ENCODE measurements at places on chromosomes 12 and 14. TPM values are rescaled to one million over a fixed set of nuclear protein-coding genes. Genes with fewer than 3 reads are reported as not detected.
A peak's percentile ranks its signal among the peaks of the same experiment; 100 is the strongest.

DNA sequence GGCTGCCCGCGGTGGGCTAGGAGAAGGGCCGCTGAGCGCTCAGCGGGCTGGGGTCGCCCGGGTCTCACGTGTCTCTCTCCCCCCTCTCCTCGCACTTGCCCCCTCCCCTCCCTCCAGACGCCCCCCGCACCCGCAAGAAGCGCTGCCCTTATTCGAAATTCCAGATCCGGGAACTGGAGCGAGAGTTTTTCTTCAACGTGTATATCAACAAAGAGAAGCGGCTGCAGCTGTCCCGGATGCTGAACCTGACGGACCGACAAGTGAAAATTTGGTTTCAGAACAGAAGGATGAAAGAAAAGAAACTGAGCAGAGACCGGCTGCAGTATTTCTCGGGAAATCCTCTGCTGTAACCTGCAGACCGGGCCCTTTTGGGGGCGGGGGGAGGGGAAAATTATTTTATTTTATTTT is 314 bp upstream of the HOTAIR start:
- H3K36me3 ChIP-seq: no peaks in the 10 kb centered on the region
- DNase-seq: no peak
- peaks cover 21% of the 10 kb centered on the region for H3K27me3 ChIP-seq
- peak overlapping the region; percentile 83 for H3K4me3 ChIP-seq

GRCh38 chr12:91037276-91037675 is 20.5 kb downstream of the KERA start:
- H3K36me3 ChIP-seq: no peaks in the 10 kb centered on the region
- H3K27ac ChIP-seq: no peak overlapping the region
- no peak overlapping the region for H3K4me3 ChIP-seq

- no peak overlapping the region for H3K4me3 ChIP-seq
- no peak overlapping the region for H3K27ac ChIP-seq
- H3K4me1 ChIP-seq: no peaks in the 10 kb centered on the region
- H3K27me3 ChIP-seq: peaks cover 18% of the 10 kb centered on the region
- H3K36me3 ChIP-seq: no peaks in the 10 kb centered on the region
These were observed 65.0 kb downstream of the GCH1 start for GRCh38 chr14:54837508-54838149.

DNA sequence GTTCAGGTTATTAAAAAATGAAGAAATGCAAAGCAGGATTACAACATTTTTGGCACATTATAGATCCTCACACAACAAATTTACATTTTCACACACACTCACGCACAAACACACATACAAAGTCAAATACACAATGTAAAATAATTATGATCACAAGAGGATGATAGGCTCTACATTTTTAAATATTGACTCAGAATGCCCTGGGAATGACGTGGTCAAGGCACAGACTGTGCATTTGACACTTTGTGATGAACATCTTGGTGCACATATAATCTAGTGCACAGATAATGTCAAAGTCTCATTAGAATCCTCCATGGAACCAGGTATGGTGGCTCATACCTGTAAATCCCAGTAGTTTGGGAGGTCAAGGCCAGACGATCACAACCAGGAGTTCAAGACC is 49.4 kb downstream of the DPF3 start:
- H3K27me3 ChIP-seq: no peaks in the 10 kb centered on the region
- no peak overlapping the region for H3K4me3 ChIP-seq
- H3K36me3 ChIP-seq: peaks cover 2% of the 10 kb centered on the region
- H3K4me1 ChIP-seq: no peaks in the 10 kb centered on the region
- H3K27ac ChIP-seq: no peak overlapping the region

Gene SLC5A8
- total RNA-seq: not detected

DNA sequence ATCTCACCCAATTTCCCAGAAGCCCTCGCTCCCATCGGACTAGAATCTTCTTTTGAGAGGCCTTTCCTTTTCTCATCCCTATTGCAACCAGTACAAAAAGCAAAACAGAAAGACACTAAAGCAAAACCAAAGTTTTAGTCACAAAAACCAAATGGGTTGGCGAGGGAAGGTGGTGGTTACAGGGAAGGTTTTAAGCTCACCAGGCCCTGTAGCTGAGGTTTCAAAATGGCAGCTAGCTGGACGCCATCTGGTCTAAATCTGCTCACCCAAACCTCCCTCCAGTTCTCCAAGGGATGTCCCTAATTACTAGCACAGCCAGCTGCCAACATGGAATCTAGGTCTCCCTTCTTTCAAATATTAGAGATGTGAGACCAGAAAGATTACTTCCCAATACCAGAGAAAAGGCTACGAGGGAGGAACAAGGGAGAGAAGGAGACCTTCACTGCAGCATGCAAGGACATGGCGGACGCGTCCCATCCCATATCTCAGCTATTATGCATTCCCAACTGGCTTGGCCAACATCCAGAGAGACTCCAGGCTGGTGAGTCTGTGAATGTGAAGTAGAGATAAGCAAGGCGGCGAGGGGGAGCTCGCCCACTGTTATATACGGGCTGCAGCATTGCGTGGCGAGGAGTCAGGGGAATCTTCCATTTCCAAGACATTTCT is 70.8 kb downstream of the DPF3 start:
- no peak overlapping the region for H3K4me3 ChIP-seq
- DNase-seq: no peak
- H3K36me3 ChIP-seq: no peaks in the 10 kb centered on the region
- H3K27me3 ChIP-seq: no peaks in the 10 kb centered on the region

- peaks cover 4% of the 10 kb centered on the region for H3K4me1 ChIP-seq
- DNase-seq: no peak
- no peaks in the 10 kb centered on the region for H3K36me3 ChIP-seq
- no peak overlapping the region for H3K27ac ChIP-seq
- H3K27me3 ChIP-seq: no peaks in the 10 kb centered on the region
These were observed 8.7 kb upstream of the KTN1 start for GRCh38 chr14:55571125-55571889.

DNA sequence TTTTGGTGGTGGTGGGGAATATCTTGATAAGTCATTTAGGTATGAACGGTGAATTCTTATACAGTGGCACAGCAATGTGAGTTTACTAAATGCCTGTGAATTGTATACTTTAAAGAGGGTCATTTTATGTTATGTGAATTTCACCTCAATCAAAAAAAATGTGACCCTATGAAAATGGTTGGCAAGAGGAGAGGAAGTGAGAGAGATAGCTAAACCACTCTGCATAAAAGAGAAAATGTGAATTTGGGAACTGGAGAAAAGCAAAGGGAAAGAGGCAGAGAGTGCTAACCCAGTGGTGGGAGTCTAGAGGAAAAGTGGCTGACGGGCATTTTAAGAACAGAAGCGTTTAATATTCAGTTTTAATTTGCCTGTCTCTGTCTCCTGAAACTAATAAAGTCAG is 93.8 kb downstream of the SLC38A6 start:
- H3K27me3 ChIP-seq: no peaks in the 10 kb centered on the region
- H3K4me1 ChIP-seq: no peaks in the 10 kb centered on the region
- H3K36me3 ChIP-seq: no peaks in the 10 kb centered on the region

Gene LRRK2
- 5.1 TPM for total RNA-seq

DNA sequence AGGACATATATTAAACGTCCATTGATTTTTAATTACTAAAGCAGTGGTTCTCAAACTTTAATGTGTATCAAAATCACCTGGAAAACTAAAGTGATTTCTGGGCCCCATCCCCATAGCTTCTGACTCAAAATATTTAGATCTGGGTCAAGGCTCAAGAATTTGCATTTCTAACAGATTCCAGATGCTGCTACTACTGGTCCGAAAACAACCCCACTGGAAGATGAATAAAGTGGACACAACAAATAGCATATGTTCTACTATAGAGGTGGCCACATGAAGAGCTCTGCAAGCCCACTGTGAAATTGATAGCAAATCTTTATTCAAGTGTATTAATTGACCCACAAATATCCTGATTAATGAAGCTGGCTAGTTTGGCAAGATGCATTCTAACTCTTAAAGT is 69.4 kb downstream of the SPATA7 start:
- H3K4me1 ChIP-seq: no peaks in the 10 kb centered on the region
- no peak overlapping the region for H3K27ac ChIP-seq
- no peaks in the 10 kb centered on the region for H3K27me3 ChIP-seq
- H3K4me3 ChIP-seq: no peak overlapping the region
- no peaks in the 10 kb centered on the region for H3K36me3 ChIP-seq
- no peak for DNase-seq

- H3K4me1 ChIP-seq: peaks cover 19% of the 10 kb centered on the region
- no peak overlapping the region for H3K27ac ChIP-seq
- peaks cover 49% of the 10 kb centered on the region for H3K36me3 ChIP-seq
- H3K27me3 ChIP-seq: no peaks in the 10 kb centered on the region
- no peak overlapping the region for H3K4me3 ChIP-seq
- no peak for DNase-seq
These were observed 39.0 kb downstream of the BAZ2A start for GRCh38 chr12:56591126-56591525.

DNA sequence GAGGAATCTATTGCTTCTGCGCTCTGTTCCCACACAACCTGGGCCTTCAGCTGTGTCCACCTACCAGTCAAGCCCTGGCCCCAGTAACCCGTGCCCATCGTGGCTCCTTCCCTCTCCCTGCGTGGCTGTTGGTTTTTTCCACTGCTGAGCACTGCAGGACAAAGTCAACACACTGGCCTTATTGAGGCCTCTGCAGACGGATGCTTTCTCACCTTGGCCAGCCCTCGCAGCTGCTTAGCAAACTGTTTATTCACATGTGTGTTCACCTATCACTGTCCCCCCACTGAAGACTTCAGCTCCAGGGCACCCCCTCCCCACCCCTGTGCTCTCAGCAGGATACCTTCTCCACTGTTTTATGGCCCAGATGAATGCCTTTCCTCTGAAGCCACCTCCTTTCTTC is 12.8 kb upstream of the GPX2 start:
- no peaks in the 10 kb centered on the region for H3K36me3 ChIP-seq
- no peak overlapping the region for H3K4me3 ChIP-seq
- no peak for DNase-seq

Gene PPP1R36
- total RNA-seq: 1.1 TPM

- no peaks in the 10 kb centered on the region for H3K36me3 ChIP-seq
- no peaks in the 10 kb centered on the region for H3K27me3 ChIP-seq
- H3K27ac ChIP-seq: no peak overlapping the region
- no peak for DNase-seq
- H3K4me1 ChIP-seq: no peaks in the 10 kb centered on the region
These were observed 1102.8 kb upstream of the SEL1L start for GRCh38 chr14:82636426-82636825.

Gene GYS2
- not detected for total RNA-seq

Gene TDRD9
- total RNA-seq: 1.1 TPM

DNA sequence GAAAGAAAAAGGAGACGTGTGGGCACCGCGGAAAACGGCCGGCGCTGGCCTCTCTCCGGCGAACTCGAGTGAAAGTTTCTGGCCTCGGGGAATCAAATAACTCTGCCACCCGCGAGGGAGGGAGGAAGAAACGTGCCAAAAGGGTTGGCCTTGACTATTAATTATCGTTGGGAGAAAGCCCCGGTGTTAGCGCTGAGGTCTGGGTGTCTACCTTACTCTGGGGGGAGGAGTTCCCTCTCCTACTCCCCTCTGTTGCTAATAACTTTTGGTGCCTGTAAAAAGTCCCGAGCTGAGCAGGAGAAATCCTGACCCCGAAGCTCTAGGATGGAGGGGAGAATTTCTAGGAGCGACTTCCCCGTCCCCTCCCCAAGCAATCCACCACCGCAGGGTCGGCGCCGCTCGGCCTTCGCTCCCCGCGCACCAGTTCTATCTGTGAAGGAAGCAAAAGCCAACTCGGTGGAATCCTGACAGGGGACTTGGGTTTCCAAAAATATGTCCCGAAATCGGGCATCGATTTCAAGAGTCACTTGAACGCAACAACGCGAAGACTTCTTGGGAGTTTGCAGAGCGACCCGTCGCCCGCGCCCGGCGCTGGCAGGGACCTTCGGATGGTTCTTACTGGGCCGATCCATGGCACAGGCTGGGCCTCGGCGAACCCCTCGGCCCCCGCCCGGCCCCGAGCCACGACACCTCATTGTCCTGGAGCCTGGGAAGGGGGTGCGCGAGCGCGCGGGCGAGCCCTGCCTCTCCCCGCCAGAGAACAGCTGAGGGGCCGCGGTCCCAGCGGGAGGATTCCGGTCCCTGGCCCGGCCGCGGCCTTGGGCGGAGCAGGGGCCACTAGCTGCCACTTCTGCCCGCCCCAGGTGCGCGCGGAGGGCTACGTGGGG is 1.7 kb downstream of the OTX2 start:
- H3K27ac ChIP-seq: no peak overlapping the region
- no peaks in the 10 kb centered on the region for H3K4me1 ChIP-seq
- no peak for DNase-seq
- no peaks in the 10 kb centered on the region for H3K36me3 ChIP-seq
- peaks cover 95% of the 10 kb centered on the region for H3K27me3 ChIP-seq

Gene PTPRO
- 0.29 TPM for total RNA-seq

Gene ABCB9
- total RNA-seq: 13.0 TPM

- no peaks in the 10 kb centered on the region for H3K27me3 ChIP-seq
- peaks cover 6% of the 10 kb centered on the region for H3K36me3 ChIP-seq
- H3K27ac ChIP-seq: no peak overlapping the region
- no peaks in the 10 kb centered on the region for H3K4me1 ChIP-seq
These were observed 41.0 kb downstream of the TRAFD1 start for GRCh38 chr12:112166051-112167015.

Gene PTPN21
- total RNA-seq: 18.0 TPM

Gene TSHR
- total RNA-seq: not detected

GRCh38 chr14:101004954-101005353 is 101.4 kb upstream of the RTL1 start:
- H3K27me3 ChIP-seq: no peaks in the 10 kb centered on the region
- no peak overlapping the region for H3K27ac ChIP-seq
- DNase-seq: peak; percentile 46

Gene NANOG
- under 0.01 TPM for total RNA-seq

- peaks cover 6% of the 10 kb centered on the region for H3K27me3 ChIP-seq
- H3K27ac ChIP-seq: no peak overlapping the region
- H3K4me1 ChIP-seq: no peaks in the 10 kb centered on the region
- DNase-seq: no peak
- H3K4me3 ChIP-seq: no peak overlapping the region
These were observed 184.7 kb downstream of the TSPAN9 start for GRCh38 chr12:3261782-3262359.

GRCh38 chr12:80810874-80811273 is 94.2 kb downstream of the MYF5 start:
- H3K27ac ChIP-seq: no peak overlapping the region
- H3K4me1 ChIP-seq: no peaks in the 10 kb centered on the region

Gene BMP4
- 6.8 TPM for total RNA-seq

Gene TCTN1
- 61.9 TPM for total RNA-seq

Gene OR4N5
- not detected for total RNA-seq

Gene CCDC38
- under 0.01 TPM for total RNA-seq

Gene ABCC9
- 28.3 TPM for total RNA-seq

DNA sequence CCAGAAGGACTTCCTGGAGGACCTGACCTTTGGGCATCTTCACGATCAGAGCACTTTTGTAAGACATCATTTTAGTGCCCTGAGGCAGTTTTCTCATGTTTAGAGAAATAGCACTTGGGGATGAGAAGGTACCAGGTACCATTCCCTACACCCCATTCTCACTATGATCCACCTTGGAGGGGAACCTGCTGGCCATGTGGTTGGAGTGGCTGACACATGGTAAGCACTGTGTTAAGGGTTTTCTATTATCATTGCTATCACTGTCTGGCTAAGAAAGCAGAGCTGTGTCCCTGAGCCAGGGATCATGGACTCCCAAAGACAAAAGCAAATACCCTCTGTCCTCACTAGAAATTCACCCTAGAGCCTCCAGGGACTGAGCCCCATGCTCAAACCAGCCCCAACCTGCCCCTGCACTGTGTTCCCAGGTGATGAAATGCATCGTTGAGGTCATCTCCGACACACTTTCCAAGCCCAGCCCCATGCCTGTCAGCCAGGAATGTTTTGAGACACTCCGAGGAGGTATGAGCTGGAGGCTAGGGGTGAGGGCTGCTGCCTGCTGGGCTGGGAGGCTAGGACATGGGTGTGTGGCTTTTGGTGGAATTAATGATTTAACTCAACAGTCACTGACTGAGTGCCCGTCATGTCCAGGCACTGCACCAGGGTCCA is 3.4 kb downstream of the CHGA start:
- peaks cover 32% of the 10 kb centered on the region for H3K27me3 ChIP-seq
- no peaks in the 10 kb centered on the region for H3K36me3 ChIP-seq
- H3K27ac ChIP-seq: no peak overlapping the region

Gene ARF3
- 51.9 TPM for total RNA-seq

Gene RAD51AP1
- total RNA-seq: 2.2 TPM

All from osteoblast (primary cell).